ENCODE measurements at places on chromosomes 1 and 21.
A peak's percentile ranks its signal among the peaks of the same experiment; 100 is the strongest.

- DNase-seq: no peak
Observed at GRCh38 chr1:24926563-24927249, 3.4 kb downstream of the RUNX3 start.

DNA sequence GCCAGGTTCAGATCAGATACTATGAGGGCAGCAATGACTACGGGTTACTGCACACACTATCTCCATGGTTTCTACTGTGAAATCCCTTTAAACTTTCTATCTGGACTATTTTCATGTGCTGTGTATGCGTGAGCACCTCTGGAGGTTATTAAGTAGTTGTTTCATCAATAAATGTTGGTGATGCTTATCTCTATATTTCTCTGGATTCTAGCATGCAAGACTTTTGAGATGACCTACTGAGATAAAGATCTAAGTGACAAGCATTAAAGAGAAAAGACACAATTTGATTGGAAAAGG is 194.0 kb downstream of the NRIP1 start:
- no peak for DNase-seq

GRCh38 chr1:206770531-206771337 is at the start of gene IL19:
IL19 (plus strand) TSS chr1:206770773; CDS start chr1:206836663, 65,890 bp downstream.
- DNase-seq: no peak

DNA sequence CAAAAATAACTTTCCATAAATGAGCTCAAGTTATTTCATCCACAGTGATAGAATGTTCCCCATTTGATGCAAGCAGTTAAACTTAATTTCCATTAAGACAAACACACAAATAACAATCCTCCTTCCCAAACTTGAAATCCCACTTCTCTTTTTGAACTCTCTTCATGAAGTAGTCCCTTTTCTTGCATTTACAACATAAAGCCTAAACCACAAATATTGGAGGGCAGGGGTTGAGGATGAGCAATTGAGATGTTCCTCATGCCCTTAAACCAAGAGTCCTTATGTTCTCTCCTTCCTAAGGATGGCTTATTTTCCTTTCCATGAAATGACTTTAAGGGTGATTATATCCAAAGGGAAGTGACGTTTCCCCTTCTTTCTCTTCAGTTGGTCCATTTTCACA is 228.8 kb downstream of the DISC1 start:
- no peak for DNase-seq

DNA sequence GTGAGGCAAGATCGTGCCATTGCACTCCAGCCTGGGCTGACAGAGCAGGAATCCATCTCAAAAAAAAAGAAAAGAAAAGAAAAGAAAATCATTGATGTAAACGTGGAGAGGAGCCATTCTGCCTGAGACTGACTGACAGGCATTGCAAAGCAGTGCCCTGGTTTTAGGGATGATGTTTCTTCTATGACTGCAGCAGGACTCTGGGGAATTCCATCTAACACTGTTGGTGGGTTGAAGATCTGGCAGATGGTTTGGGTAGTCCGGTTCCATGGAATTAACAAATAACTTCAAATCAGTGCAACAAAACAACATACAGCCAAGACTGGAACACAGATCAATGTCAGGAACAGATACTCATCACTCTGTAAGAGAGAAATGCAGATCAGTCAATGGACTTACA is 17.8 kb upstream of the LAMC2 start:
- DNase-seq: no peak

- no peak for DNase-seq
Observed at GRCh38 chr1:161206411-161207140, 4.4 kb downstream of the NDUFS2 start.

DNA sequence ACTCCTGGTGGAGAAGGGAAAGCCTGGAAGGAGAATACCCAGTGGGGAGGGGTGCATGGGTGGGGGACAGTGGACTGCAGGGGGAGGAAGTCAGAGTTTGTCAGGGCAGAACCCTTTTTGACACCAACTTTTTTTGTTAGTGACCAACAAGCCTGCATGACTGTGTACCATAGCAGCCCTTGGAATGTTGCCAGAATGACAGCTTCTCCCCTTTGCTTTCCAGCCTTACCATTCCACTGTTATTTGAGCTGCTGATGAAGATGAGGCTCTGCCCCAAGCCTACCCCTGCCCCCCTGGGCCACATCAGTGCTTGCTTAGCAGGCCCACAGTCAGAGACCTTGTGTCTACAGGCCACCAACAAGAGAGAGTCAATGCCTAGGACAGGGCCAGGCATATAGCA is 341.2 kb downstream of the HHAT start:
- no peak for DNase-seq

GRCh38 chr1:198798923-198799386 is 160.1 kb downstream of the PTPRC start:
- DNase-seq: no peak

DNA sequence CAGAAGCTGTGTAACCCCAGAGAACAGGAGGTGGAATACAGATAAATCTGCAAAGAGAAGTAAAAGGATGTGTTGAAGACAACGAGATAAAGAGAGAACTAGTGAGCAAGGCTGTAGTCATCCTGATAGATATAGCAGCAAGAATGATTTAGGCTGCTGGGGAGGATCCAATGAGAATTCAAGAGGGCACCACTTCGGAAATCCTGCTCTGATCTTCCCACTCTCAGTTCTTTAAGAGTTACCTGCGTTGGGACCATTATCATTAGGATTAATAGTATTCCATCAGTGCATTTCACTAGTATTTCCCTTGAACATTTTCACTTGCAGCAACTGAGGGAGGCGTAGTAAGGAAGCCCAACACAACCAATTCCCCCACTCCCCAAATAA is at the start of gene BRINP3:
BRINP3 (minus strand) TSS at position 103 of the 387 bp plus-strand sequence.
- DNase-seq: no peak

DNA sequence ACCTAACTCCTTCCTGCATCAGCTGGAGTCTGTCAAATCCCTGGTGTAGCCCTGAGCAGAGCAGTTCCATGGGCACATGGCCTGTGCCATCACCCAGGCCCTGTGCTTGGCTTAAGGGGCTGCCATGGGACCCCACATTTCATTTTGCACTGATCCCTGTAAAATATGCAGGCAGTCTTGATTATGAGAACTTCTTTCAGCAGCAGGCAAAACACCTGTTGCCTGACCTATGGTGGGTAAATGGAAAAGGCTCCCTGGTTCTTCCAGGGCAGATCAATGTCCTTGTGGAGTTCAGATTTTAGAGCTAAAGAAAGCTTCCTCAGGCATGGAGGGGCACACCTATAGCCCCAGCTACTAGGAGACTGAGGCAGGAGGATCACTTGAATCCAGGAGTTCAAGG is 44.2 kb downstream of the HSD3B1 start:
- DNase-seq: no peak

GRCh38 chr1:15352128-15352957 is 57.3 kb upstream of the EFHD2 start:
- peak; percentile 24 for DNase-seq

- DNase-seq: no peak
Observed at GRCh38 chr1:53448241-53448841, 10.9 kb upstream of the DMRTB1 start.

GRCh38 chr21:35346697-35347096 is 297.6 kb upstream of the RUNX1 start:
- no peak for DNase-seq

GRCh38 chr21:34129901-34130715 is 56.7 kb downstream of the MRPS6 start:
- no peak for DNase-seq
